ENCODE measurements at places on chromosomes 16 and 17.

DNA sequence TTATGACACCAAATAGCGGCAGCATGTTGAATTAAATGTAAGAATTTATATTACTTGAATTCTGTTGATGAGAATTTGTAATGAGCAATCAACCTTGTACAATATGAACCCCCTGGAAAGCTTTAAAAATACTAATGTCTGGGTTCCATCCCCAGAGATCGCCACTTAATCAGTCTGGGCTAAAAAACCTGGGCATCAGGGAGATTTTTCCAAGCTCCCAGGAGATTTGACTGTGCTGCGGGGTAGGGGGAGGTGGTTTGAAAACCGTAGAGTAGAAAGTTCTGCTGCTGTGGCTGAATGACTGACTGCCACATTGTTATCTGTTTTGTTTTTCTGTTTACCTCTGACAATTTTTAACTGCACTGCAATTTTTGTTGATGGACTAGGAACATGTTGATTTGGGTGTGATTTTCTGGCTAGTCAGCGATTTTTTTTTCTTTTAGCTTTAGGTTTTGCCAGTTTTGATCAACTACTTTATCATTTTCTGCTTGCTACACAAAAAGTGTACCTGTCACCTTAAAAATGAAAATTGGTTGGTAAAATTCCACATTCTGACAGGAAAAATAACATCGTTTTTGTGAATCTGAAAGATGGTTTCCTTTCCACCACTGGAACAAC, 79.3 kb downstream of the PCTP start:
- no peak for DNase-seq

DNA sequence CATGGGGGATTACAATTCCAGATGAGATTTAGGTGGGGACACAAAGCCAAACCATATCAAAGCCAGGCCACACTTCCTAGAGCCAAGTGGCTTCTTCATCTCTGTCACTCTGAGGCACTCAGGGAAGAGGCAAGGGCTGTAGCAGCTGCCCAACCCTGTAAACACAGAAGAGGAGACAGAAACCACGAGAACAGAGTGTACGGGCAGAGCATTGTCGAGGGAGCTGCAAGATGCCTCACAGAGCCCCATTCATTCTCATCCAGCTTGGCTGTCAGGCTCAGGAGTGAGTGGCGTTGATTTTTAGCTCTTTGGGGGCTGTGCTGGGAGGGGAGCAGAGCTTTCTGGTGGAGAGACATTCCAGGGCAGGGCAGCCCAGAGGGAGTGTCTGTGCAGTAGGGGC, 117.2 kb upstream of the SALL1 start:
- no peak for DNase-seq

DNA sequence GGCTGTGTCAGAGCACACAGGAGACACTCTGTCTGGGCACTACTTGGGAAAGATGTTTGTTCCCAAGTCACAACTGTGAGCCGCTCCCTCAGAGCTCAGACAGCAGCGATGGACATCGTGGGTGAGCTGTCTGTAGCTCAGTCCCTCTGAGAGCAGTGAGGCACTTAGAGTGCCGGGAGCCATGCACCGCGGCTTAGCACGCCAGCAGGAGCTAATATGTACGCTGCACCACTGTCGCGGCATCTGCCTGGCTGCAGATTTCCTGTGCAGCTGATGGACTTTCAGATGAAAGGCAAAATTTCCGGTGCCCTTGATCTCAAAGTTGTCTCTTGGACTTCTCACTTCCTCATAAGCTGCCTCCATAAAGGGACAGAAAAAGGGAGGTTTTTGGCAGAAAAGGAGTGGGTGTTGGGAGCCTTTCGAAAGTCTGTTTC, 92.8 kb upstream of the ZNF469 start:
- DNase-seq, result no peak

GRCh38 chr17:61284746-61285145, 114.9 kb upstream of the TBX2 start:
- DNase-seq, result no peak

DNA sequence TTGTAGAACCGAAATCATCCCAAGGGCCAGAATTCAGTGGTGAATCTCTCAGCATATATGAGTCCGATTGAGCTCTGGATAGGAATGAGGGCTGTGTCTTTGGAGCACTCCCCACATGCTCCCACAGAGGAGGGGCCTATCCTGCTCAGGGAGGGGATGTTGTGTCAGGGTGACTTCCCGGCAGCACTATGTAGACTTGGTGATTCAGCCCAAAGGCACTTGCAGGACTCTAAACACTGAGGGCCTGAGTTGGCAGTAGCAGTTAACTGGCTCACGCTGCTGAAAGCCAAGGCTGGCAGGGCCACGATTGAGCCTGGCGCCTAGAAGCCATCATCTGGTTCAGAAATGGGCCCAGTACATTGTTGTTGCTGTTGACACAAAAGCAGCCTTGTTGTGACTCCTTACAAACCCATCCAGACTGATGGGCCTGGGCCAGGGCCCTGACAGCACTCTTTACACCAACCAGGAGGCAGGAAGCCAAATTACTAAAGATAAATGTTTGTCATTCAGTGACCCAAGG, 31.9 kb downstream of the NMT1 start:
- no peak for DNase-seq

DNA sequence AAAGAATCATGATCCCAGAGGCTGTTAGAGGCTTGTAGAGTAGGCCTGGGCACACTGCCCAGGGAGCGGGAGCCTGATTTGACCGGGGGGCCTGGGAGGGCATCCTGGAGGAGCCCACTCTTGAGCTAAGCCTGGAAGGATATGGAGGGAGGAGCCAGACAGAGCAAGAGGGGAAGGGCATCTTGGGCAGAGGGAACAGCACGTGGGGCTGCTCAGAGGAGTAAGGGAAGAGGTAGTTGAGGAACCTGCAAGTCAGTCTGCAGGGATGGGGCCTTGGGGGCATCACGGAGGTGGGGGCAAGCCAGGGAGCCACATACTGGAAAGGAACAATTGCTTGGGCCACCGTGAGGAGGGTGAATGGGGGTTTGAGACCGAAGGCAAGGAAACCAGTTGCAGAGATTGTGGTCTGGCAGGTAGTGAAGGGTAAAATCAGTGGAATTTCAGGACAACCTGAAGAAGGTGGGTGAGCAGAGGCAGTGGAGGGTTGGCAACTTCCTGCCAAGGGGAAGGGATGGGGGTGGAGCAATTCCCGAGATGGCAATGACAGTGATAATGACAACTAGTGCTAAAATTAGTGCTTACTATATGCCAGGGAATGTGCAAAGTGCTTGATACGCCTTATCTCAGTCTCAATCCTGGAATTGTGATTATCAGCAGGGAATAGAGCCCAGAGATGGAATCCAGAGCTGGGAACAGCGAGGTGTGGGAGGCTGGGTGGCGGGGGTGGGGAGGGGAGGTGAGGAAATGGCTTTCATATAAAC, 9.7 kb upstream of the RAI1 start:
- no peak for DNase-seq

DNA sequence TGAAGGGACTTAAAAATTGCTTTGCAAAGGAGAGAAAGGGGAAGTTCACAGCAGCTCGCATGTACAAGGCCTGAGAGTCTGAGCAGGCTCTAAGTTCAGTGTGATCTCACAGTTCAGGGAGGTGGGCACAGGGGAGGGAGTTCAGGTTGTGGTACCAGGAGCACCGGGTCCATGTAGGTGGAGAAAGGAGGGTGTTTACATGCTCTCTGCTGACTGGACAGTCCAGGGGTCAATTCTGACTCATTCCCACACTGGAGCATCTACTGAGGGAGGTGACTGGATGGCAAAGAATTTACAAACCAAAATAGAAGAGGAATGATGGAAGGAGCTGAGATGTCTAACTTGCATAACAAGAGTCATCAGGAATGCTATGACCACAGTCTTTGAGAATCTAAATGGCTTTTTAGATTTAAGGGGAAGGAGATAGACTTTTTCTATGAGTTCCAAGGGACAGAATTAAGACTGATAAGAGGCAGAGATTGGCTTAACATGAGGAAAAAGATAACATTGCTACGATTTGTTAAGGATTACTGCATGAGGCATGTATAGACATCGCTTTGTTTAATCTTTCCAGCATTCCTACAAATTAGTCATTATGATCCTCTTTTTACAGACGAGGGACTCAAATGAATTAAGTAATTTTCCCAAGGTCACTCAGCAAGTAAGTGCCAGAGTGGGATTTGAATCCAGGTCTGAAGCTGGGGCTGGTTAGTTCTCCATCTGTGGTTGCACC, 29.9 kb downstream of the MIS12 start:
- peak; percentile 10 for DNase-seq

GRCh38 chr16:26666486-26666885, 400.2 kb upstream of the C16orf82 start:
- DNase-seq, result no peak

DNA sequence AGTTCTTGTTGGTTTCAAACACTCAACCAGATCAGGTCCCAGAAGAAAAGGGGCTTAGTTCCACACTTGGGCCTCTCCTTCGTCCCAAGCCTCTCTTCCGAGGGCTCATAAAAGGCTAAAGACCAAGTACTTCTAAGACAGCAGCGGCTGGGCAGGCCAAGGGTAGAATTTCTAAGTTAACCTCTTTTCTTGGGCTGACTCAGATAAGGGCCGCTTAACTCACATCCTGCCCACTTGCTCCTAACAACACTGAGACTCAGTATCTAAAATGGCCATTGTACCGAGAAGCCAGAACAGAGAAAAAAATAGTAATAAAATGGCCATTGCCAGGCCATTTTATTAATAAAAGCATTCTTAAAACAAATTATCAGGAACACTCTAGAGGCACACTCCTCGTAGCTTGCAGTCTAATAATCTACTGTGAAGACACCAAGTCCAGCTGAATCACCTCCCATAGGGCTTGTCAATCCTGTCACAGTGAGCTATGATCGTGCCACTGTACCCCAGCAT, 42.1 kb downstream of the RANBP10 start:
- DNase-seq, result peak; percentile 65

DNA sequence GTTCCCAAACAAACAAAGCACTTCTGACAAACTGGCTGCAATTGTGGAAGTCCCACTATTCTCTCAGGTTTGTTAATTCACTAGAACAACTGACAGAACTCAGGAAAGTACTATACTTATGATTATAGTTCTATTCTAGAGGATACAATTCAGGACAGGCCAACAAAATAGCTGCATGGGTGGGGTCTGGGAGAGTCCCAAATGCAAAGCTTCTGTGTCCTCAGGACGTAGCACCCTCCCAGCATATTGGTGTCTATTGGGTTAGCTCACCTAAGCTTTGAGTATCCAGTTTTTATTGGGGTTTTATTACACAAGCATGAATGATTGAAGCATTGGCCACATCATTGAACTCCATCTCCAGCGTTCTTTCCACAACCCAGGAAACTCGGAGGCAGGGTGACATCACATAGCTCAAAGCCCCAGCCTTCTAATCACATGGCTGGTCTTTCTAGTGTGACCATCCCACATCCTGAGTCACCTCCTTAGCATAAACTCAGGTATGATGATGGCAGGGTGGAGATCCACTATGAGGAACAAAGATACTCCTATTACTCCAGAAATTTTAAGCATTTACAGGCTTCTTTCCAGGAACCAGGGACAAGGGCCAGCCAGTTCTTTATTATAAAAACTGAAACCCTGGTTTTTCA, 43.9 kb upstream of the CCNF start:
- no peak for DNase-seq

- DNase-seq, result no peak
These were observed 361.0 kb upstream of the PMFBP1 start for GRCh38 chr16:72532906-72533410.

DNA sequence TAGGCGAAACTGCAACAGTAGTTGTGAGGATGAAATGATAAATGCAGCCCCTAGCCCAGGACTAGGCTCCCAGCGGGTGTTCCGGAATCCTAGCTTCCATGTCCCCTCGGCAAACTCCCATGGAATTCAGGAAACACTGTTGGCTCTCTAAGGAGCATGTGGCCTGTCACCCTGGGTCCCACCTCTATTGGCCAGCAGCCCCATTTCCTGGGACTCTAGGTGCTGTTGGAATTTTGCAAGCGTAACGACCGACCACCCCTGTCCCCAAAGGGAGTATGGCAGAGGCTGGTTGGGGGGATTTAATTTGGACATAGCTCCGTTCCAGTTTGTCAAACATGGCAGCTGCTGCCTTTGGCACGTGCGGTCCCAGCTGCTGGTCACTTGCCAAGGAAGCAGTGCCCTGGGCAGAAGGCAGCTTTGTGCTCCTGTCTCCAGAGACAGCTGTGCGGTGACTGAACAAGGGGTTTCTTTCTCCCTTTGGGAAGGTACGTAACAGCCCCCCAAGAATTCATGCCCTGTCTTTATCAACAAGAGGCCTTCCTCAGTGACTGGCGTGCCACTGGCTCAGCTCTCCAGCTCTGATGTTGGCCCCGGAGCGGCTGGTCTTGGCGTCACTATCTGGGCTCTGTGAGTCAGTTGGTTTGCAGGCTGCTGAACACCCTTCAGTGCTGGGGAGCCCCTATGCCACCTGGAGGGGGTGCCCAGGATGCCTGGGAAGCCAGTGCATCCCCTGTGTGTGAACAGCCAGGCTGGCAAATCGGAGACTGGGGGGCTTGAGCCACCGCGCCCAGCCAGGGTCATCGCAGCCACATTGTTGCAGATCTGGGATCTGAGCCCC, 235.2 kb upstream of the TNRC6C start:
- no peak for DNase-seq

GRCh38 chr16:23835390-23836077, at the start of gene PRKCB:
Gene PRKCB, plus strand, starts transcription at chr16:23835983.
- peak; percentile 96 for DNase-seq

DNA sequence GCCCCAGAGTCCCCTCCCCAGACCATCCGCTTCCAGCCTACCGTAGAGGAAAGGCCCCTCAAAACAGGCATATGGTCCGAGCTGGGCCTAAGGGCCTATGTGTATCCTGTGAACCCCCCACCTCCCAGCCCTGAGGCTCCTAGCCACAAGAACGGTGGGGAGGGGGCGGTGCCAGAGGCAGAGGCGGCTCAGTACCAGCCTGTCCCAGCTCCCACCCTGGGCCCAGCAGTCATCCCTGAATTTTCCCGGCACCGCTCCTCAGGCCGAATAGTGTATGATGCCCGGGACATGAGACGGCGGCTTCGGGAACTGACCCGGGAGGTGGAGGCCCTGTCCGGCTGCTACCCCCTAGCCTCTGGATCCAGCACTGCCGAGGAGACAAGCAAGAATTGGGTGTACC, 1.1 kb downstream of the SPEM1 start:
- no peak for DNase-seq

GRCh38 chr16:13587181-13587580, 332.8 kb upstream of the ERCC4 start:
- no peak for DNase-seq

GRCh38 chr17:33225509-33225908, 67.6 kb downstream of the ASIC2 start:
- DNase-seq, result no peak

- DNase-seq, result no peak
These were observed 882 bp downstream of the SCARF1 start for GRCh38 chr17:1644493-1645206.

- DNase-seq, result no peak
These were observed 60.4 kb upstream of the MSI2 start for GRCh38 chr17:57195785-57196460.

All from hematopoietic multipotent progenitor cell treated with erythropoietin and hydrocortisone succinate and interleukin-3 and kit ligand, for 6 days (in vitro differentiated cells).